ENCODE measurements at places on chromosomes 6 and 20. TPM values are rescaled to one million over a fixed set of nuclear protein-coding genes. Genes with fewer than 3 reads are reported as not detected.

SNPH gene
- 2.6 TPM for total RNA-seq

SMAP1 gene
- 11.6 TPM for total RNA-seq

PDE7B gene
- total RNA-seq = 19.4 TPM

DNA sequence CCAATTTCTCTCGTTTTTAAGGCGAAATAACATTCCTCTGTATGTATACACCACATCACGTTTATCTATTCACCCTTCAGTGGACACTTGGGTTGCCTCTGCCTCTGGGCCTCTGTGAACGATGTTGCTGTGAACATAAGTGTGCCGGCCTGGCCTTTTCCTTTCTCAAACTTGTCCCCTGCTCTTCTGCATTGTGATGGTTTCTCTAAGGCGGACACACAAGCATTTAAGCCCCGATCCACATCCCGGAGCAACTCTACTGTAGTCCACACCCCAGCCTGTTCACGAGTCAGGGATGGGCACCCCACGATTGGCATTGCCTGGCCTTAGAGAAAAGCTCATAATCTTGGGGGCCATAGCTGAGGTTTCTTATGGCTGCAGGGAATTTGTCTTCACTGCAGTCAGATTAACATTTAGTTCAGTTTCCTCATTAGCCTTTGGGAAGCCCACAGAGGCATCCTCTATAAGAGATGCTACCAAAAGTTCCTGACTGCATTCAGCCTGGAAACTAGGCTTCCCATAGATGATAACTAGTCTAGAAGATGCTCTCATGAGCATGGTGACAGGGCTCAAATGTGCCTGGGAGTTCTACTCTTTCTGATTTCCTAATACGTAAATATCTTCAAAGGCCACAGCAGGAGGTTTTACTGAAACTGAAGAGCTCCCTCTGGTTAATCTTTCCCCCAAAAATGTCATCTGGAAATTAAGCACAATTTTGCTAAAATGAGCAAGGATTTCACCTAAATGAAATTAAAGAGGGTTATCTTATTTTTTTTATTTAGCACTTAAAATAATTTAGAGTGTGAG lies 762 bp downstream of the ZC3H12D start:
- DNase-seq = no peak

DNA sequence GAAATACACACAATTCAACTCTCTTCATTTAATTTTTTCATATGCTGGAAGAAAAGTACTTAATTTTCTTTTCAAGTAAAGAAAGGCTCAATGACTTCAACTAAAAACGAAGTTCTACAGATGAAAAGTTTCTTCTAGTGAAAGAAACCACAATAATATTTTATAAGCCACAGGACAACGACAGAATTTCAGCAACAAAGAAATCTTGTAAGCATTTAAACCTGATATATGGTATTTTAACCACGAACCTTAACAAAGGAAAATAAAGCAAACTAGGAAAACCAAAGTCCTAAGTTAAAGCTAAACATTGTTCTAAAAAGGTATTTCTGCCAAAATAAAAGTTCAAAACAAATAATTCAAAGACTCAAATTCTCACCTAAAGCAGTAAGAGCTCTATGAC lies 24.6 kb upstream of the DST start:
- no peak for DNase-seq

- peak; percentile 67 for DNase-seq
Observed at GRCh38 chr20:34512266-34512954, 3.8 kb upstream of the DYNLRB1 start.

GRCh38 chr20:50425076-50425475 lies 85.1 kb upstream of the PTPN1 start:
- DNase-seq = no peak

GRCh38 chr6:133921249-133921859 lies 31.7 kb upstream of the TBPL1 start:
- peak; percentile 84 for DNase-seq

- DNase-seq = no peak
Observed at GRCh38 chr6:14765721-14766390, 480.0 kb upstream of the JARID2 start.

DNA sequence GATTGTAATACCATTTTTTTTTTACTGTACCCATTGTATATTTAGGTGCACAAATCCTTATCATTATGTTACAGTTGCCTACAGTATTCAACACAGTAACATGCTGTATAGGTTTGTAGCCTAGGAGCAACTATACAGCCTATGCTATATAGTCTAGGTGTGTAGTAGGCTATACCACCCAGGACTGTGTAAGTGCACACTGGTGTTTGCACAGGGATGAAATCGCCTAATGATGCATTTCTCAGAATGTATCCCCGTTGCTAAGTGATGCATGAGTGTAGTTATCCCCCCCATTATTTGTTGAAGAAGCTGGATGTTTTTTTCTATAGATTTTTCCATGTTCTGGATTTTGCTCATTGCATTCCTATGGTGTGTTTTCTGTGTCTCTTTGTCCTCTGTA lies 12.9 kb downstream of the RALY start:
- DNase-seq = no peak

DNA sequence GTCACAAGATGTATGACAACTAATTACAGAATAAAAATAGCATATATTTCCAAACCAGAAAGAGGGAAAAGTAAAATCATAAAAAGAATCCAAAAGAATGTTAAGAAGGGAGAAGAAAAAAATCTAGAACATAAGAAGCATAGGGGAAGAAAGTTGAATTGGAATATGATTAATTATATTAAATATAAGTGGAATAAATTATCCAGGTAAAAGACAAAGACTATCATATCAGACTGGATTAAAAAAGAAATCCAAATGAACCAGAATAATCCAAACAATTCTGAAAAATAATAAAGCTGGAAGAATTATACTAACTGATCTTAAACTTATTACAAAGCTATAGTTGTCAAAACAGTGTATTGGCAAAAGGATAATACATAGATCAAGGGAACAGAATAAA lies 23.6 kb downstream of the CSNK2A1 start:
- no peak for DNase-seq

Measured in lung microvascular endothelial cell (primary cell).